ENCODE measurements at places on chromosomes 12 and 14.

DNA sequence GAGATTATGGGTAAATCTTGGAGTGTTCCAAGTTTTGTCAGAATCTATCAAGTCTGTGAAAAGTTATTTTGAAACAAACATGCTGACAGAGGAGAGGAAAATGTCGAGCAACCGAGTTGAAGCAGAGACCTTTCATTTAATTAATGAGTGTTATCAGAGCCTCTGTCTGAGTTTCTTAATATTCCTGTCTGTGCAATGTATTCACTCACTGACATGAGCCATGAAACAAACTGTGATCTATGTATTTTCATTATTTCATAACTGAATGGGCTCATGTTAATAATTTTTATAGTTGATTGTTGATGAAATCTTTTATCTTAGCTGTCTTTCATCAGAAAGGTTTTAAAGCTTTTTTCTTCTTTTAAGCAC is 144.2 kb upstream of the FAR2 start:
- no peak for DNase-seq

GRCh38 chr12:86230516-86231146 is 25.6 kb downstream of the MGAT4C start:
- no peak for DNase-seq

GRCh38 chr12:109309381-109310246 is 530 bp upstream of the FOXN4 start:
- DNase-seq = no peak

DNA sequence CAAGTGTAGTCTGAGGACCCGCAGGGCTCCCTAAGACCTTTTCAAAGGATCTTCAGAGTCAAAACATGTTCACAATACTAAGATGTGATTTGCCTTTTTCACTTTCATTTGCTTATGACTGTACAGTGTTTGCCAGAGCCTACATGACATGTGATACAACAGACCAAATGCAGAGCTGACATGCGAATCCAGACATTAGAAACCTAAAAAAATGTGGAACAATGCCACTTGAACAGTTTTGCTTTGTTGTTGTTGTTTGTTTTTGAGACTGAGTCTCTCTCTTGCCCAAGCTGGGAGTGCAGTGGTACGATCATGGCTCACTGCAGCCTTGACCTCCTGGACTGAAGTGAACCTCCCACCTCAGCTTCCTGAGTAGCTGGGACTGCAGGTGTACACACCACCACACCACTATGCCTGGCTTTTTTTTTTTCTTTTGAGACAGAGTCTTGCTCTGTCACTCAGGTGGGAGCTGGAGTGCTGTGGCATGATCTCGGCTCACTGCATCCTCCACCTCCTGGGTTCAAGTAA is 5.3 kb upstream of the RAB35 start:
- no peak for DNase-seq

DNA sequence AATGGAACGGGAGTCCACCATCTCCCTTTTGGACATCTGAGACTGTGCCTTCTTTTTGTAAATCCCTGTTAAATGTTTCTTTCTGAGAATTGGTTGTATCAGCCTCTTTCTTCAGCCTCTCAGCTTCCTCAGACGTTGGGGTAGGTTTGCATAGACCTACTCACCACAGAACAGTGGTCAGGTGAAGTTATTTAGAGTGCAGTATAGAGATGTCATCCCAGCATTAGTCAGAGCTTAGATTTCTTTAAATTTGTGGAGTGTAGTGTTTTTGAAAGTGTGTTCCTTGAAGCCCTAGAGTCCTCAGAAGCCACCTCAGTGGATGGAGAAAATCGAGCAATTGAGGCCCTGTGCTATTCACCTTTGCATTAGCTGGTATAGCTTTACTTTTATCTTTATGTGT is 8.9 kb upstream of the EEA1 start:
- DNase-seq = no peak

DNA sequence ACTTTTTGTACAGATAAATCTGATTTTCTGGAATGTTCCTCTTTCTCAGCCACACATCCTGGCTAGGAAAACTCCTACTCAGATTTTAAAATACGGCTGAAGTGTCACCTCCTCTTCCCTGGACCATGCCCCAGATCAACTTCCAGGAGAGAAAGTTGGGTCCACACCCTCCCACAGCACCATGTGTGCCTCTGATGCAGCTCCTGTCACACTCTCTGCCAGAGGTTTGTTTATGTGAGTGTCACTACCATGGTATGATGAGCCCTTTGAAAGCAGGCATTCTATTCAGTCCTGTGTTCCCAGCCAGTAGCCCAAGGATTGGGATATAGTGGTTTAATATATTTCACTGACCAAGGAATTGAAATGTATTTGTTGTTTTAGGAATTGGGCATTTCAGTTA is 287.2 kb upstream of the ATP2B1 start:
- no peak for DNase-seq

DNA sequence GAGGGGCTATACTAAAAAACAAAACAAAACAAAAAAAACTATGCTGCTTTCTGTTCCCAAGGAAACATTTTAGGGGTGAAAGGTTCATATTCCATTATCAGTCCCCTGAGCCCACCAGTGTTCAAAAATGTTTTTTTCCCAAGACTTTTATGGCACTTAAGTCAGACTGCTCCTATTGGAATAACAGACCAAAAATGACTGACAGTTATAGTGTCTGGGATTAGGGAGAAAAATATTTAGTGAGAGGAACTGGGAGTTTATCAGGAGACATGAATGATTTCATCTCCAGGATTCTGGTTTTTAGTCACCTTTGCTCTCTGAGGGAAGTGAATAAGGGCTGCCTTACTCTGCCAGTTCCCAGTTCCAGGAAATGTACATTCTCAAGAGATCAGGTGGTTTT is 68.0 kb downstream of the PDE3A start:
- no peak for DNase-seq

DNA sequence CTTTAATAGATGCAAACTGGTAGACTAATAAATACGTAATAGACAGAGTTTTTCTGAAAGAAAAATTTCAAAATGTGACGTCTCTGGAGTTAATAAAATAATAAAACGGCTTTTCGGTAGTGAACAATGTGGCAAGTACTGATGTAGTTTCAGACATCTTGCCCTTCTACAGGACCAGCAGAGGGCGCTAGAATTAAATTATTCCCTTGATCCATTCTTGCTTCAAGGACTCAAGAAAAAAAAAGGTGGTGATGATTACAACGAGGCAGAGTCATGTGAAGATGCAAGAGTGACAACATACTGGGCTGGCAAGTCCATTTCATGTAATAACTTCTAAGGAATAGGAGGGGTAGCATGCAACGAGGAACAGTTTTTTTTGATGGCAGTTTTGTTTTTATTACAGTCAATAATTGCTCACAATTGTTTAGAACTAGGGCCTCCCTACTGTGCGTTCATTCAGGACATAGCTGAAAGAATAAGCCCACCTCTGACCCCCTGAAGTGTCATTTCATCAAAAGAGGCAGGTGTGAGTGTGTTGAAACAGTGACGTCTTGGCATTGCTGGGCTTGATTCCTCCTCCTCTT is 101.0 kb upstream of the GZMB start:
- DNase-seq = no peak

DNA sequence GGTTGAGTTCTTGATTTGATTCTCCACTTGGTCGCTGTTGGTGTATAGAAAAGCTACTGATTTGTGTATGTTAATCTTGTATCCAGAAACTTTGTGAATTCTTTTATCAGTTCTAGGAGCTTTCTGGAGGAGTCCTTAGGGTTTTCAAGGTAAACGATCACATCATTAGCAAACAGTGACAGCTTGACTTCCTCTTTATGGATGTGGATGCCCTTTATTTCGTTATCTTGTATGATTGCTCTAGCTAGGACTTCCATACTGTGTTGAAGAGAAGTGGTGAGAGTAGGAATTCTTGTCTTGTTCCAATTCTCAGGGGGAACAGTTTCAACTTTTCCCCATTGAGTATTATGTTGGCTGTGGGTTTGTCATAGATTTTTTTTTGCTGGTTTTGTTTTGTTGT is 12.4 kb downstream of the MTRFR start:
- no peak for DNase-seq

DNA sequence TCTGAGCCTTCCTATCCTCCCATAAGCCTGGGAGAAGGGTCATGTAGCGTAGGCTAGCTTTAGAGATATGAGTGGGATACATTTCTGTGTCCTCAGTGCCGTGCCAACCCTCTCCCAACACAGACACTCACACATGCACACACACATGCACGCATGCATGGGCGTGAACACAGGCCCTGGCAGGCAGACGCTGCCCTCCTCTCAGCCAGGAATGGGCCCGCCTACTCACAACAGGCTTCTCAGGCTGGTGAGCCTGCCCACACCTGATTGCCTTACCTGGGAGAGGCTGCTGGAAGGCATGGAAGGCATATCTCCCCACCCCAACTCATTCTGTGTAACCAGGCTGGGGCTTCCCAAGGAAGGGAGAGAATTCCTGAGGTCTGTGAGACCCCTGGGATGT is 12.8 kb upstream of the ACVR1B start:
- no peak for DNase-seq

- DNase-seq = no peak
Observed at GRCh38 chr14:35617500-35617899, 83.5 kb downstream of the INSM2 start.

GRCh38 chr14:52443506-52443905 is 108.8 kb downstream of the TXNDC16 start:
- no peak for DNase-seq

- no peak for DNase-seq
Observed at GRCh38 chr12:72989458-72989947, 717.3 kb downstream of the TRHDE start.

DNA sequence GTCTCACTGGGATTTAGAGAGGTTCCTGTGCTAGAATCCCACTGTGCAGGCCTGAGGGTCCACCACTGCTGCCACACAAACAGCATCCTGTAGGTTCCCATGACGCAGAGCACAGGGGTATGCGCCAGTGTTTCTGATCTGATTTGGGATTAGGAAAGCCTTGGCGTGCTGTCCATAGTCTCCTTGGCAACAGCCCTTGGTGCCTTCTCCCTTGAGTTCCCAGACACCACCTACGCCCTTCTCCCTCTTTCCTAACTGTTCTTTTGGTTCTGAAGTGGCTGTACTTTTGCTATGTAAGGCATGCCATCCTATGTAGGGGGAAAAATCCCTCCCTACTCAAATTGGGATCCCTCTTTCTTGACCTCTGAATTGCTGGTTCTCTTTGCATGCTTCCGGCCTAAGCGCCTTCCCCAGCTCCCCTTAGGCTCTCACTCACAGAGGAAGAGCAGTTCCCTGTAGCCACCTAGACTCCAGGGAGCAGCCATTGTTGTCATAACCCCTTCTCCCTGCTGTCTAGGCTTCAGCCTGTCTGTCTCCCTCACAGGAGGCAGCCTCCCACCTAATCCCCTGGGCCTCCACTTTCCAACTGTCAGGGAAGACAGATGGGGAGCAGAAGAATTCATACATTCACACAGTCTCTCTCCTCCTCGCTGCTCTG is 14.8 kb upstream of the RIC8B start:
- DNase-seq = peak; percentile 37

GRCh38 chr12:99287136-99287535 is 360.4 kb upstream of the GARIN6 start:
- DNase-seq = no peak

GRCh38 chr12:107822356-107822755 is 47.9 kb downstream of the ASCL4 start:
- no peak for DNase-seq

GRCh38 chr12:31710021-31710818 is 18.6 kb downstream of the AMN1 start:
- no peak for DNase-seq

- DNase-seq = no peak
Observed at GRCh38 chr12:12157424-12157823, 86.7 kb downstream of the BCL2L14 start.
